NCI-H1694 treated with DMSO at 0.1 percent for 48 hours (cell line): ENCODE measurements at places on chromosomes 6 and 20.

GRCh38 chr6:116524236-116524635, 12.8 kb downstream of the CALHM5 start:
- DNase-seq: no peak

GRCh38 chr6:52020945-52021570, 66.4 kb downstream of the PKHD1 start:
- no peak for DNase-seq

- DNase-seq: no peak
Measured at GRCh38 chr6:32580593-32580992, 9.1 kb downstream of the HLA-DRB1 start.

GRCh38 chr6:5275497-5275896, 14.2 kb downstream of the FARS2 start:
- DNase-seq: no peak

- DNase-seq: no peak
Measured at GRCh38 chr6:75770844-75771243, 21.8 kb downstream of the MYO6 start.

- DNase-seq: no peak
Measured at GRCh38 chr6:19150307-19150706, 686.9 kb upstream of the ID4 start.

GRCh38 chr6:6661684-6662083, 73.2 kb downstream of the LY86 start:
- DNase-seq: peak; percentile 99

GRCh38 chr6:33029328-33030184, 20.2 kb upstream of the HLA-DOA start:
- DNase-seq: no peak

- DNase-seq: no peak
Measured at GRCh38 chr6:157087974-157088373, 235.3 kb downstream of the TMEM242 start.

DNA sequence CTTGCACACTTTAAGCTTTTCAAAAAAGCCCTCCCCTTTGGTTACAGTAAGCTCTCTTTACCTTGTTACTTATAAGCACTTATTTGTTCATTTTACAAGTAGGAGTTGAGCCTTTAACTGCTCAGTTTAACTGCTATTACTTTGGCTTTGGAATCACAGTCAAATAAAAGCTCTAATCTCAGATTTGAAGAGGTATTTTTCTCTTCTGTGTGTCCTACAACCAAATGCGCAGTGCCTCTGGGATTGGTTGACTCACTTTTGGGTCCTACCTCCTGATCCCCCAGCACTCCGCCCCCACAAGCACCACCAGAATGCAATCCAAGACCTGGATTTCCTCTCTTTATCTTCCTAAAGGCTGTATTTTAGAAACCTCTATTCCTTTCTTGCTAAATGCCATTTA, 2.5 kb downstream of the NCOA7 start:
- no peak for DNase-seq

- DNase-seq: peak; percentile 75
Measured at GRCh38 chr6:79868098-79868722, 79.1 kb downstream of the ELOVL4 start.

DNA sequence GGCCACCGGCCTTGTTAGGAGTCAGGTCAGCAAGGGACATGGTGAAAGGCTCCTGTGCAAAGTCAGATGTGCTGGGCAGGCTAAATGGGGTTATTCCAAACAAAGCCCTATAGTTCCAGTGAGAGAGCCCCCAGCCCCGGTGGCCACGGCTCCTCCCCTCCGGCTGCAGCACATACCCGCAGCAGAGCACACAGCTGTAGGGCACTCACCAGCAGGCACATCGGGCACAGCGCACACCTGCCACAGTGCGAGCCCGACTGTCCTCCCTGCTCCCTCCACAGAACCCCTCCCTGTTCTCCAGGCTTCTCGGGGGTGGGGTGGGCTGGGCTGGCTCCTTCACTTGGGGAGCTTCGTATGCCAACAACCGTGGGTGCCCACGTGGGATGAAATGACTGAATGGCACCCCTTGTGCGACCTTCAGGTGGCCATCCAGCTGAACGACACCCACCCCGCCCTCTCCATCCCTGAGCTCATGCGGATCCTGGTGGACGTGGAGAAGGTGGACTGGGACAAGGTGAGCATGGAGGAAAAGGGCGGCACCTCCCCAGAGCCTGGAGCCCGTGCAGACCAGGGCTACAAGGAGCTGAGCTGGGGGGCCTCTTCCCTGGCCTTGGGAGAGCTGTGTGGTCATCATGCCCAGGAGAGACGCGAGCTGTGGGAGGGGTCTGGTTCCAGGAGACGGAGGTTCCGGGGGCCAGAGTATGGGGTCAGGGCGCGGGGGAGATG, 30.9 kb downstream of the PYGB start:
- DNase-seq: no peak
